ENCODE measurements at places on chromosomes 3 and 15.

DNA sequence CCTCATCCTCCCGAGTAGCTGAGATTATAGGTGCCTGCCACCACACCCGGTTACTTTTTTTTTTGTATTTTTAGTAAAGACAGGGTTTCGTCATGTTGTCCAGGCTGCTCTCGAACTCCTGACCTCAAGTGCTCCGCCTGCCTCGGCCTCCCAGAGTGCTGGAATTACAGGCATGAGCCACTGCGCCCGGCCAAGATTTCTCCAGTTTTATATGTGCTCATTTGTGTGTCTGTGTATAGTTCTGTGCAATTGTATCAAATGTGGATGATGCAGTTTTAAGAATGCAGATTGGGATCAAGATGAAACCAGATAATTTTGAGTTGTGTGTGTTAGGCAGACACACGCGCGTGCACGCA, 68.3 kb downstream of the SLCO3A1 start:
- DNase-seq: no peak

DNA sequence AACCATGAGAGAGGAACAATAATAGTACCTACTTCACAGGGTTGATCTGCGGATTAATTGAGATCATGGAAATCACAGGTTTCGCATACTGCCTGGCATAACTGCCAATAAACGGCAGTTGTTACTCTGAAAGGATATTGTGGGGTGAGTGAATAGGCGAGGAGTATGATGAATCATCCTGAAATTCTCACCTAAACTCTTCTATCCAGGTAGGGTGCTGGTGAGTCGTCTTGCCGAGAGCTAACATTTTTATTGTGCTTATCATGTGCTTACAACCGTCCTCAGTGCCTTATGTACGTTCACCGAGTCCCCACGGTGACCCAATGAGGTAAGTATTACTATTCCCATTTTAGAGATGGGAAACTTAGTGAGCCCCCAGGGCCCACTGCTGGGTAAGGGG, 52.4 kb upstream of the SRGAP3 start:
- DNase-seq: no peak

DNA sequence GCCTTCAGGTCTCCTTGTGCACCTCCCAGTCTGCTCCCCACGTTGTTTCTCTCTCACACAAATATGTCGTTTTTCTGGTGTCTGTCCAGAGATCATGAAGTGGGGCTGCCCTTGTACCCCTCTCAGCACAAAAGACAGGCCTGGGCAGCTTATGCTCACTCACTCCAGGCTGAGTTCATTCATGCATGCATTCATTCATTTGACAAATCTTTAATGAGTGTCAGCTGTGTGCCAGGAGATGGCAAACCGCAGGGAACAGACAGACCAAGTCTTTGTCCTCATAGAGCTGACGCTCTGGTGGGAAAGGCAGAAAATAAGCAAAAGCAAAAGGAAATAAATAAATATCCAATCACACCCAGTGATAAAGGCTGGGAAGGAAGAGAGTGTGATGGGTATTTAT, 7.6 kb upstream of the TRH start:
- DNase-seq: no peak

DNA sequence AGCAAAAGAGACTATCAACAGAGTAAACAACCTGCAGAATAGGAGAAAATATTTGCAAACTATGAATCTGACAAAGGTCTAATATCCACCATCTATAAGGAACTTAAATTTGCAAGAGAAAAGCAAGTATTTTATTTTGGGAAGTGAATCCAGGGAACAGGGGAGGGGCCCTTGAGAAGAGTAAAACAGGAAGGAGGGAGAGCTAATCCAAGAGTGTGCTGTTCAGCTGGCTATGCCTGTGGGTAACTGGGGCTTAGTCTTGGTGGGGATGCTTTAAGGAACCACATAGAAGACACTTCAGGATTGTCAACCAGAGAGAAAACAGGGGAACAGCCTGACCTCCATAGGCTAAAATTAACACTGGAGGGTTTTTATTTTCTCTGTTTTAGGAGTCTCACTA, 3.9 kb upstream of the HHLA2 start:
- no peak for DNase-seq

GRCh38 chr3:98333989-98334606, 19.6 kb upstream of the OR5K4 start:
- DNase-seq: no peak

DNA sequence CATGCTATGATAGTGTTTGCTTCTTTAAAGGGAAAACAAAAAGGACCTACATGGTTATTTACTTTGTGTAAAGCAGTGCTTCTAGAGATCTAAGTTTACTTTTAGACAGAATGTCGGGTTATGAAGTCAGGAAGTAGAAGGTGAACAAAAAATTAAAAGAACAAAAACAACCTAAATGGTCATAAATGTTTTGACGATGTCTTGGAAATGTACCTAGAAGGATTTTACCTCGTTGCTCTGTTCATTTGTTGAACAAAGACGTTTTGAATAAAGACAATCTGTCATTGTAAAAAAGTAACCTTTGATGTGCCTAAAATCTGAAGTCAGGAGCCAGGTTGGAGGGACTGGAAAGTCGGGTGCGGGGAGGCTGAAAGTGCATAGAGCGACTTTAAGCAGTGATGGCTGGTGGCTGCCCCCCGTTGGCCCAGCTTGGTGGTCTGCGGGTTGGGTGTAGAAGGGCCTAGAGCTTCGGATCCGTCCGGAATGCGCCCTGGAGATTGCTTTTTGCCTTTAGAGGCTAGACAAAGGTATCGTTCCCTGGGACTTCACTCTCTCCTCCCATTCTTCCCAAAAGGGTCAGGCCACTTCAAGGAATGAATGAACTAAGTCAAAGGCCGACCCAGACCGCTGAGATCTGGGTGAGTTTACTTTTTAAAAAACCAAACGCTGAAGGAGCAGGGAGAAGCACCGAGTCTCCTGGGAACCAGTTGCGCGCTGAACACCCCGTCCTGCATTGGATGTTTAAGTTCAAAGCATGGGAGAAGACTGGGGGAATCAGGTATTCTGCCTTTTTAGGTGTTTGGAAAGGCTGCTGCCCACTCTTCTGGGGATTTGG, 2.1 kb downstream of the SOX14 start:
- DNase-seq: no peak

DNA sequence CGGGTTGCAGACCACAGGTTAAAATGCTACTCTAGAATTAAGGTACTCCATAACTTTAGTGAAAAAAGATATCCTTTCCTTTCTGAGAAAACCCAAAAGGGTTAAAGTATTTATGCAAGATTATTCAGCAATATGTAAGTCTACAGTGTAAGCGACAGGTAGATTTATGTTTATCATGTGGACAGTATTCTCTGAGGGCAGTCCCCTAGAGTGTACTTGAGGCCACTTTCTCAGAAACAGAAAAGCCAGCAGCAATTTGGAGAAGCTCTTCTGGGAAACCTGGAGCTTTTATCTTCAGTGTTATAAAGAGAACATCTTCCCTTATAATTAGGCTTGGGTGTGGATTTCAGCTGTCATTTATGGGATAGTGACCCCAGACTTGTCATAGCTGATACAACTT, 8.9 kb downstream of the ST3GAL6 start:
- DNase-seq: no peak

- DNase-seq: no peak
Measured at GRCh38 chr3:78951342-78951945, 816.4 kb downstream of the ROBO1 start.

- DNase-seq: no peak
Measured at GRCh38 chr15:67296188-67296587, 41.6 kb downstream of the IQCH start.
